Stimulated activated CD4-positive, alpha-beta T cell treated with anti-CD3 and anti-CD28 coated beads, Interleukin-2, amount 100 ng/mL, for 24 hours (primary cell): ENCODE measurements at places on chromosomes 12 and 14.
A peak's percentile ranks its signal among the peaks of the same experiment; 100 is the strongest.

GRCh38 chr12:130041983-130042812 is 120.1 kb upstream of the FZD10 start:
- DNase-seq = peak; percentile 51

DNA sequence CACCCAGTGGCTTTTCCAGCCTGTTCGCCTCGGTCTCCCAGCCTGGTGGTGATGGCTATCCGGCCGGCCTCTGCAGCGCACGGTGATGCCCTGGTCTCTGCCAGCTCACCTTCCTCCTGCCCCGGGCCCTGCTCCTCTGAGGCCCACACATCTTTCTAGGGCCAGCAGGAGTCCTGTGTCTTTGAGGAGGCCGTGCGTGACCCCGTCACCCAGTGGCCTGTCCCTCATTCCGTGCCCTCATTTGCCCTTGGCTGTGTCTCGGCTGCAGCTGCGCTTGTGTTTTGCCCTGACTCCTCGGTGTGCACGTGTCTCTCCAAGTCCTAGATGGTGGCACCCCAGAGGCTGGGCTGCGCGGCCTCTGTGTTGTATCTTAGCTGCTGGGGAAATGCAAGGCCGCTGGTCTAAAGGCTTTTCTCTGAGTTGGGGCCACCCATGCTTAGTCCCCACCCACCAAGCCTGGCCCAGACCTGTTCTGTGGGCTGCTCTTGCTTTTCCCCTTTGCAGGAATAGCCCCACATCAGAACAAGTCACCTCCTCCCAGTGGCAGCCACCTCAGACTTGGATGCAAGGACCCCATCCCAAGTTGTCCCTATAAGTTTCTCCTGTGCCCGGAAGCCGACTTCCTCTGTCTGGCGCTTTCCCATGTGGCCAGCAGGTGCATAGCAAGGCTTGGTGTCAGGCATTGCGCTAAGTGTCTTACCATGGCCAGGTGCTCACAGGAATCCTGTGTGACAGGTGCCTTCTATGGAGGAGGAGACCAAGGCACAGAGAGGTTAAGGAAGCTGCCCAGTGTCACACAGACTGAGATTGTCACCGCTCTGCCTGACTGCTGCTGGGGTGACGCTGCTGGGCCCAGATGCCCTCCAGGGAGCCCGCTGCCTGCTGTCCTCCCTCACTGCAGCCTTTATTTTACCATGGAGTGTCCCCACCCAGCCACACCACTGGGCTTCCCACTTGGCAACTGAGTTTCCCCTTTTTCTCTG is 64.5 kb downstream of the TSPAN9 start:
- no peak for DNase-seq

- DNase-seq = no peak
Measured at GRCh38 chr14:81802341-81802740, 268.7 kb upstream of the SEL1L start.

- no peak for DNase-seq
Measured at GRCh38 chr12:107436376-107436775, 249.2 kb upstream of the PWP1 start.

GRCh38 chr14:31205681-31206535 is 1.7 kb downstream of the HECTD1 start:
- no peak for DNase-seq

- no peak for DNase-seq
Measured at GRCh38 chr14:75577090-75577489, 1.3 kb upstream of the FLVCR2 start.

GRCh38 chr14:75042035-75042434 is 9.2 kb downstream of the MLH3 start:
- no peak for DNase-seq

GRCh38 chr14:99127651-99128167 is 144.3 kb downstream of the BCL11B start:
- DNase-seq = no peak

DNA sequence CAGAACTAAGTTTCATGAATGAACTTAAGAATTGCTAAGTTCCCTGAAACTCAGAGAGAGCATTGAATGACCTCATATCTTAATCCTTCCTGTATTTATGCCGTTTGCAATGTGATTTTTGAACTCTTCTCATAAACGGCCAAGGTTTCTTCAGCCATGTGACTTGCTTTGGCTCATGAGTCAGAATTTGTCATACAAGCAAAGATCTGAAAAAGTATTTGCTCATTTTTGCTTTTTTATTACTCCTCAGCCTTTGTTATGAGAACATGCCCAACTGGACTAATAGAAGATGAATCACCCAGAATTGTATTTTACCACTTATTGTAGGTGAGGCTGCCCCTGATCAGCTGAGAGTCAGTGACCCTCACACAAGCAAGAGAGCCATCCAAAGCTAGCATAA is 693.8 kb downstream of the BCL11B start:
- DNase-seq = no peak

GRCh38 chr14:23478109-23478759 is 8.7 kb downstream of the NGDN start:
- DNase-seq = peak; percentile 71

- no peak for DNase-seq
Measured at GRCh38 chr12:52602552-52602951, 1.3 kb upstream of the KRT72 start.

GRCh38 chr12:8449355-8449859 is 6.4 kb upstream of the CLEC6A start:
- no peak for DNase-seq

DNA sequence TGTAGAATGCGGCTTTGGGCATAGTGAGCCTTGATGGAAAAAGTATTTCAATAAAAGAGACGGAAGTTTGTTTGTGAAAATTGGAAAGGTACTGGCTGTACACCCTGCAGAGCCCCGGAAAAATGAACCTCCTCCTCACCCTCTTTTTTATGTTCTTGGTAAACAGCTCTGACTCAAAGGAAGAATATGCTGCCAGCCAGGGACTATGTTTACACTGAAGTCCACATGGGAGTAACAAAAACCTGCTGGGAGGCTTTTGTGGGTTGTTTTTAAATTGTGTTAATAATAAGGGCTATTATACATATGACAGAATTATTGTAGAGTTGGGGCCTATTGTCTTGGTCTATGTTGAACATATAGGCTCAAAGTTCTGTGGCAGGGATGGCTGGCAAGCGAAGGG is 70.7 kb downstream of the TTC8 start:
- DNase-seq = no peak

- DNase-seq = no peak
Measured at GRCh38 chr12:116628450-116628793, 69.2 kb downstream of the MAP1LC3B2 start.

DNA sequence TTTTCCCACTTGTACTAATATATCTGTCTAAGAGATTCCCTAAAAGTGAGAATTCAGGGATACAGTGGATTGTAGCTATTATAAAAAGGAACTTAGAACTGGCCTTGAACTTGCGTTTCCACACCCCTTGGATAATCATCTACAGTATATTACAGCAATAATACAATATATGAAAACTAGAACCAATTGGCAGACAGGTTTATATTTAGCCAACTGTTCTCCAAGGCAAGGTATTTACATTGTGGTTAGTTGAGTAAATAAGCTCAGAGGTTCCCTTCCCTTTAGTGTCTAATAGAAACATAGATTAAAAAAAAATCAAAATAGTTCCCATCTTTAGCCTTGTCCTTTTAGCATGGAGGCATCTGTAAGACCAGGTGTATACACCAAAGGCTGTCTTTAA is 42.1 kb downstream of the LIMA1 start:
- DNase-seq = no peak

GRCh38 chr12:93714382-93714781 is 37.2 kb downstream of the CRADD start:
- no peak for DNase-seq

DNA sequence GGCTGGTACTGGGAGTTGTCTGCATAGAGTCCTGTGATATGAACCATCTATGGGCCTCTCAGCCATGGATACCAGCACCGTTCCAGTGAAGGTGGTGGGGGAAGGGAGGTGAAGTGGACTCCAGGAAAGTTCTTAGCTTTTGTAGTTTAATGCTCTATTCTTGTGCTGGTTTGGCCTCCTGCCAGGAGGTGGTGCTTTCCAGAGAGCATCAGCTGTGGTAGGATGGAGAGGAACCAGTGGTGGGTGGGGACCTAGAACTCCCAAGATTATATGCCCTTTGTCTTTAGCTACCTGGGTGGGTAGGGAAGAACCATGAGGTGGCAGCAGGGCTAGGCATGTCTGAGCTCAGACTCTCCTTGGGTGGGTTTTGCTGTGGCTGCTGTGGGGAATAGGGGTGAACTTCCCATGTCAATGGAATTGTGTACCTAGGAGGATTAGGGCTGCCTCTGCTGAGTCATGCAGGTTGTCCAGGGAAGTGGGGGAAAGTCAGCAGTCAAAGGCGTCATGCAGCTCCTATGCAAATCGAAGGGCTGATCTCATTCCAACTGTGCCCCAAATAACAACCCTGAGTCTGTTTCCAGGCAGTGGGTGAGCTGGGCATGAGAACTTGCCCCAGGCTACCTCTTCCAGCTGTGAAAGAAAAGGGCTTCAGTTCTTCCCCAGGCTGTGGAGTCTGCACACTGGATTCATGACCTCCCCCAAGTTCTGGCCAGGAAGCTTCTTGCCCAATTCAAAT is 14.2 kb downstream of the GZMH start:
- DNase-seq = no peak

DNA sequence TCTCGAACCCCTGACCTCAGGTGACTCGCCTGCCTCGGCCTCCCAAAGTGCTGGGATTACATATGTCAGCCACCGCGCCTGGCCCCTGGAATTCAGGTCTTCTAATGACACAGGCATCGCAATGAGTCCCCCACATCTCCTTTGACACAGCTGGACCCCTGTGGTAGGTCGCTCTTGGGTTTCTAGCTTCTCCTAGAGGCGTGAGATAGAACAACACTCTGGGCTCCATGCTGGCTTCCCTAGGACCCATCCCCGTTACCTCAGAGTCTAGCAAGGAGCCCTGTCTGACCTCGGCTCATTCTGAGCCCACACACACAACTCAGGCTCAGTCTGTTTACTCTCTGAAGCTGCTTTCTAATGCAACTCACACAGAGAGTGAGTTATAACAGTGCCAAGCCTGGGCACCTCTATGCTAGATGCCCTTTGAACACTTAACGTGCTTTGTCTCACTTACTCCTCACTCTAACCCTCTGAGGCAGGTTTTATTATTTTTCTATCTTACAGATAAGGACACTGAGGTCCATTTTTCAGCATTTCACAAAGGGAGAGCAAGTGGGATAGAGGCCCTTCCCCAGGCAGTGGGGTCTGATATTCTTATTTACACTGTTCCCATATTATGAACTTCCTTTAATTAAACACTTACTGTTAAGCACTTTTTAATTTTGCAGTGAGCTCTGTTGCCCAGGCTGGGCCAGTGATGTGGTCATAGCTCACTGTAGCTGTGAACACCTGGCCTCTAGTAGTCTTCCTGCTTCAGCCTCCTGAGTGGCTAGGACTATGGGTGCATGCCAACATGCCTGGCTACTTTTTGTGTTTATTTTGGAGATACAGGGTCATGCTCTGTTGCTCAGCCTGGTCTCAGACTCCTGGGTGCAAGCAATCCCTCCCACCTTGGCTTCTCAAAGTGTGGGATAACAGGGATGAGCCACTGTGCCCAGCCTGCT is 40.6 kb upstream of the RBM19 start:
- no peak for DNase-seq

DNA sequence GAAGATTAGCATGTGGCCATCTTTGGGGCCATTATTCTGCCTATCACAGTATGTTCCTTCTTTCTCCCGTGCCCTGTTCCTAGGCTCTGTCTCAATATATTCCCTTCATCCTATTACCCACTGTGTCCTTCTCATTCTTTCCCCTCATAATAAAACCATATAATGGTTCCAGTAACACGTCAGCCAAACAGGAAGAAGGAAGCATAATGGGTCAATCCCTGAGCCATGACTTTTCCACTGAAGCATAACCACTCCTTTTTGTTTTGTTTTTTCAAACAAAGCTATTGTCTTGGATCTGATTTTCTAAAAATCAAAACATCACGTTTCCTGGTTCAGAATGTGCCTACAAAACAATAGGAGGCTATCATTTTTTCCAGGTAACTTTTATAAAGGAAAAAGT is 21.3 kb upstream of the RHOJ start:
- no peak for DNase-seq

DNA sequence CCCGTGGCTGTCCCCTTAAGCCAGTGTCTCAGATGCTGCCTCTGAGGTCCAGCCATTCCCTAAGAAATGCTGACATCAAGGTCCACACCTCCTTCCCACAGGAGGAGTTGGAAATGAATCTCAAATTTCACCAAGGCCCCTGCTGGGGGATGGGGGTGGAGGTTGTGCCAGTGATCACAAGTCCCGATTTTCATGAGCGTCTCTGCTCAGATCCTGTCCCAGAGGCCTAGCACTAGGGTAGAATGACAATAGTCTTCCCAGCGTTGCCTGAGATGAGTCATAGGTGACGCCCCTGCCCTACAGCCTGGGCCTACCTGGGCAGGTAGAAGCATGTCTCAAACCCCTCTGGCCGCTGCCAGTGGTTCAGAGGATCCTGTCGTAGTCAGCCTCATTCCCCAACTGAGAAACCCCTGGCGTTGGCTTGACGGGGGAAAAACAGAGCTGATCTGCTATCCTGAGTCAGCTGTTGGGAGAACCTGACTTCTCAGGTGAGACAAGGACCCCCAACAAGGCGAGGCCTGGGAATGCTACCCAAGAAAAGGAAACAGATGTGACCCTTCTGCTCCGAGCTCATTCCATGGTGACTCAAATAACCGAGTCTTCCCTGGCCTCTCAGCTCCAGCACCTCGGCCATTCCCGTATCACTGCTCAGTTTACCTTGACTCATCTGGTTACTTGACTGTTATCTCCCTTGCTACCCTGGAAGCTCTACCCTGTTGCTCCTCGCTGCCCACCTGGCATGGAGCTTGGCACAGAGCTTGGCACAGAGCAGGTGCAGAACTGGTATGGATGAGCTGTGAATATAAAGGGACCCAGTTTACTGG is 21.8 kb upstream of the SPPL3 start:
- no peak for DNase-seq

- no peak for DNase-seq
Measured at GRCh38 chr12:118549510-118549980, 173.2 kb downstream of the SUDS3 start.

- no peak for DNase-seq
Measured at GRCh38 chr14:103867523-103867953, 20.2 kb upstream of the PPP1R13B start.

DNA sequence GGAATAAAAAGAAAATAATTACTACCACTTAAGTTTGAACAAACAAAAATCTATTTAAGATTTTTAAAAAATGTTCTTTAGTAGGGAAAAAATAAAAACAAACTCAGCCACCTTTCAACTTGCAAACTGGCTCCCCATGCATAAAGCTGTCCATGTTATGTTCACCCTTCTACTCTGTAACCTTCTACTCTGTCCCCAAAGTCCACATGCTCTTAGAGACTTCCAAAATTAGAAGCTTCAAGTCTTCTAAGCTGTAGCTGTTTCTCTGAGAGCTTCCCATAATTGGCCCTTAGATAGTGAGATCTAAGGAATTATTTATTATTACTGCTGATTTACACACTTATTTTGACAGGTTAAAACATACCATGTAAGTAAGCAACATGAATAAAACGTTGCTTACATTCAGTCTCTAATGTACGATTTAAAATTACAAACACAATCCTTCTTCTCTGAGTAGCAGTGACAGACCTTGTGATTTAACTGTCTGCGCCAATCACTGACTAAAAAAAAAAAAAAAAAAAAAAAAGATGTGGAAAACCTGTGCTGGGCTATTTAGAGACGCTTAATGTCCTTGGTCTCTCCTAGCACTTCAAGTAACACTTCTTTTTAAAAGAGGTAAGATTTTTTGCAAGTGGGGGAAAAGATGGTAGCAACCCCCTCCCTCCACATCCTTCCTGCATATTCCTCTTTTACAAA is 28.3 kb upstream of the GRIP1 start:
- no peak for DNase-seq

- no peak for DNase-seq
Measured at GRCh38 chr12:5656836-5657235, 224.9 kb downstream of the NTF3 start.

- no peak for DNase-seq
Measured at GRCh38 chr12:105740970-105741725, 397.6 kb downstream of the NUAK1 start.
